Endothelial cell of umbilical vein (primary cell): ENCODE measurements at places on chromosomes 11 and 22. TPM values are rescaled to one million over a fixed set of nuclear protein-coding genes. Genes with fewer than 3 reads are reported as not detected.

The SLC16A8 gene
- not detected in 2 replicates for total RNA-seq

The PKNOX2 gene
- total RNA-seq = 0.11 and 0.14 TPM in 2 replicates

The RAG2 gene
- total RNA-seq = not detected in 2 replicates

The HTATIP2 gene
- total RNA-seq = 54.4 and 57.6 TPM in 2 replicates

The TANGO2 gene
- 33.2 and 40.0 TPM in 2 replicates for total RNA-seq

The SCGB1A1 gene
- total RNA-seq = not detected in 2 replicates
